Activated CD8-positive, alpha-beta T cell treated with anti-CD3 and anti-CD28 coated beads, Interleukin-2, amount 10 ng/mL, durations not matched to agents 7 days and 5 days (primary cell): ENCODE measurements at places on chromosomes 4 and X.

DNA sequence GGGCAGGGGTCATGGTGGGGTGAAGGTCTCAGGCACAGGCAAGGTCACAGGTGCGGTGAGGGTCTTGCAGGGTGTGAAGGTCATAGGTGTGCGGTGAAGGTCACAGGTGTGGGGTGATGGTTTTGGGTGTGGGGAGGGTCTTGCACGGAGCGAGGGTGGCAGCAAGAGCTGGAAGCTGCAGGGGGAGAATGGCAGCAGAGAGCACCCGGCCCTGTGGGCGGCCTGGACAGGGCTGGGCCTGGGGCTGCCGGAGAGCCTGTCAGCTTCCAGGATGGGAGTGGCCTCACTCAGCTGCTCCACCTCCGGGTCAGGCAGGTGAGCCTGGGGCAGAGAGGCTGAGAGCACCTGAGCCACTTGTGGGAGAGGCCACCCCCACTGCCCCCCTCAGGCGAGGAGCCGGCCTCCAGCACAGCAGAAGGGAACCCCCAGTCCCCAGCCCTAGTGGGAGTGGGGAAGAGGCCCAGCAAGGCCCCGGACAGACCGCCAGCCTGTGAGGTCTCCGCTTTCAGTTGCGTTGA lies 1.5 kb downstream of the MSANTD1 start:
- DNase-seq = no peak

DNA sequence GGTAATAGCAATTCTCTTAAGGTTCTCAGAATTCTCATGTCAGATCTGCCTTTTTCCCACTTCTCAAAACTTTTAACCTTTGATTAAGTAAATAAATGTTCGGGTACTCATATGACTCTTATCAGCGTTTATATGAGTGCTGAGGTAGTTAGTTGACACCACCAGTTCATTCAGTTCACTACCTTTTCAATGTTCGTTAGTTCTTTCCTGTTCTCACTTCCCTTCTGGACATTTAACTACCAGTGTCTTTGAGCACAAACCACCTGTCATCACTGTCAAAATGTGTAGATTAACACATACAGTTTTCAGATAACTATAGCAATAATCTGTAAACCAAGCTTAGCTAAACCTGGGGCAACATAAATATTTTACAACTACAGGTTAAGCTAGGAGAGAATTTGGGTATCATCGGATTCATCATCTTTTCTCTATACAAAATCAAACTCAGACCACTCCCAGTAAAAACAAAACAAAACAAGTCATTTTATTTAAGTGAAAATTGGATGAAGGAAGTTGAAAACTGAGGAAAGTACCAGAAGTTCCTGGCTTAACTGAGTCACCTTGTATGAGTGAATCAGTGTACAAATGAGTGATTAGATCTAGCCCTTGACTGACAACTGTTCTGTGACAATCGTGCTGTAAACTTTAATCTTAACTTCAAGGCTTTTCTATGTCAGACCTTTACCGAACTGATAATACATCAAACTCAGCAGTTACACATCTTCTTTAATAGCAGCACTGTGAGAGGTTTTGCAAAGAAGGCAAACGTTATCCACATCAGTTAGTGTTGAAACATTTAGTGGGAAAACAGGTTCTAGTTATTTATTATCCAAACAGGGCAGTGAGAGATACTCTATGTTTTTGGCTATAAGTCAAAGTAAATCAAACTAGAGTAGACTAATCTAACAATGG lies 41.9 kb downstream of the ARHGEF38 start:
- DNase-seq = no peak

DNA sequence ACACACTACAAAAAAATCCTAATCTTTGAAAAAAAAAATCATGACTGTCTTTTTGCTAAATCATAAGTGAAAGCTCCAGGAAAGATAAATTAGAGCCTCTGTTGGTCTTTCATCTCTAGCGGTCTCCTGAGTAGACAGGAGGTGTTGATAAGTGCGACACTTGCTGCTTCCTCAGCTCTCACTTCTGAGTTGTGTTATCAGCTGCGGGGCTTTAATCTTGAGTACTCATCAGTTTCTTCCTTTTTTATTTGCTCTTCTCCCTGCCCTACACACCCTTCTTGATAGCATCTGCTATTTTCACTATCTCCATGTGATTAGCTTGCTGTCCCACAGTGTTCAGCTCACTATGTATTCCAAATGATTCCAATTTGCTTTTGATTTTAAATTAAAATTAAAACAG lies 1449.2 kb downstream of the C4orf33 start:
- DNase-seq = no peak

- no peak for DNase-seq
These were observed 95.7 kb downstream of the COMMD8 start for GRCh38 chr4:47367761-47368160.

DNA sequence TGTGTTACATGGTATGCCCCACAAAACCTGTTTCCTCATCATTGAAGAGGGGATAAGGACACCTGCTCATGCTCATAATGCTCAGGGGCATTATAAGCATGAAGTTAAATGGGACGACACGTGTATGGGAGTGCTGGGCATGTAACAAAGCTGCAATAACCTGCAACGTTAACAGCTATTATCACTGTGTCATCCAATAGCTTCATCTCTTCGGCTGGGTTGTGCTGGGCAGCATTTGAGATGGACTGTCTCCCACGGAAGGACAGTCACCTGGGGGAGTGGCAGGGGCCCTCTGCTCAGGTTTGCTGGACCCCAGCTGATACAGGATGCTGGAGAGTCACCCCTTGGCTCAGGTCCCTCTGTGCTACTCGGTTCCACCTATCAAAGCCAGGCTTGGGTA lies 94.5 kb downstream of the NSUN7 start:
- no peak for DNase-seq

GRCh38 chr4:173528378-173529321 lies 1.4 kb downstream of the HAND2 start:
- no peak for DNase-seq

- DNase-seq = no peak
These were observed 90.4 kb upstream of the RASGEF1B start for GRCh38 chr4:81562093-81562492.

GRCh38 chr4:113844369-113844768 lies 82.8 kb upstream of the CAMK2D start:
- DNase-seq = no peak

GRCh38 chrX:111376486-111376885 lies 35.5 kb downstream of the DCX start:
- no peak for DNase-seq

DNA sequence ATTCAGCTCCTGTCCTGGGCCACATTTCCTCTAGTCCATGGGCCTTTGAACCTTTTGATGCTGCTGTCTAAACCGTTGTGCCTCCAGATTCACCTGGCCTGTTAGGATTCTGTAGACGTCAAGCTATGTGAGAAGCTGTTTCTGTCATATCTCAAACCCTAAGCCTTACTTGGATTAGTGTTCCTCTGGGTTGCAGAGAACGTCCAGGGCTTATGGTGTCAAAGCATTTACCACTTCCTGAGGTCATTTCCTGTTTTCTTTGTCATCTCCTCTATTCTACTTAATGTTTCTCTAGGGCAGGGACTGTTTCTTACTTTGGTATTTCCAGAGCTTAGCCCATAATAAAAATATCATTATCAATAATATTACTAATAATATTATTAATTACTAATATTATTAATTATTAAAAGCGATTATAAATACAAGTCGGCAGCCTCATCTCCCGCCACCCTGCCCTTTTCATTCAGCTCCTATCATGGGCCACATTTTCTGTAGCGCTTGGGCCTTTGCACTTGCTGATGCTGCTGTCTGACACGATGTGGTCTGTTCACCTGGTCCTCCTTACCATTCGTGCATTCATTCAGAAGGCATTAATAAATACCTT lies 19.1 kb downstream of the PRIMPOL start:
- DNase-seq = peak; percentile 59

DNA sequence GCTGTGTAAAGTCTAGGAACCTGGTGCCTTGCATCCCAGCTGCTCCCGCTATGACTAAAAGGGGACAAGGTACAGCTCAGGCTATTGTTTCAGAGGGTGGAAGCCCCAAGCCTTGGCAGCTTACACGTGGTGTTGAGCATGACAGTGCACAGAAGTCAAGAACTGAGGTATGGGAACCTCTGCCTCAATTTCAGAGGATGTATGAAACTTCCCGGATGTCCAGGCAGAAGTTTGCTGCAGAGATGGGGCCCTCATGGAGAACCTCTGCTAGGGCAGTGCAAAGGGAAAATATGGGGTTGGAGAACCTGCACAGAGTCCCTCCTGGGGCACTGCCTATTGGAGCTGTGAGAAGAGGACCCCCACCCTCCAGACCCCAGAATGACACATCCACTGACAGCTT lies 76.6 kb downstream of the DDX60 start:
- DNase-seq = no peak

DNA sequence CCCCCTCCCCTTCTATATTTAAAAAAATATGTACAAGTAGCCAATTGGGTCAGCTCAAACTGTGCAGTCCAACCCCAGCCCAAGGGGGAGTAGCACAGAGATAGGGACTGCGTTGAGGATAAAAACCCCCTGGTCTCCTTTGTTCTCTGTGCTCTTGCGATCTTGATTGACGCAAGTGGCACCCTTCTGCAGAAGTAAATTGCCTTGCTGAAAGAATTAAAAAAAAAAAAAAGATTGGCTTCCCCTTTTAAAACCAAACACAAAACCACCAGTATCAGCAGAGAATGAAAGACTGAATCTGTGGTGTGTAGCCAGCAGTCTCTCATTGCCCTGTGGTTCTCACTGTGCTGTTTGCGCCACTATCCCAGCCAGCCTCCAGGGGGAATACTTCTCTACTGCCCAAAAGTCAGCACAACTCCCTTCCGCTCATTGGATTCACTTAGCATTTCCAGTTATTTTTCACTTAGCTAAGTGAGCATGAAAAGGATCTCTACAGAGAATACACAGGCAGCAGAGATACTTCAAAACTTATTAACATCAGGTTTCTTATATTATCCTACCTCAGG lies 29.7 kb downstream of the MANBA start:
- no peak for DNase-seq

DNA sequence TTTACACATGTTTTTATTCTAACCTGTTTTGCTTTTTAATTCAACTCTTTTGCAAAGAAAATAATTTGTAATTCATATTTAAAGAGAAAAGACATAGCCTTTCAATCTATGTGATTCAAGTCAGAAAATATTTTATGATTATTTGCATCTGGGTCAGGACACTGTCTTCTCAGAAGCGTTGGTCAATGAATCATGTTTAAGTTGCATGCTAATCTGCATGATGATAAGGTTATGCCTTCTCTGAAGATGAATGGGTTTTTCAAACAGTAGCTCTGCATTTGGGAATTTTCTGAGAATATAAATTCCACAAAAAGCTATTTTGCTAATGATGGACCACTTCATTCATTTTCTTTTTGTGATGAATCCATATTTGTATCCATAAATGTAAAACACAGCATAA lies 282.5 kb downstream of the TMA16 start:
- no peak for DNase-seq

GRCh38 chr4:104494822-104495559 lies at the start of gene CXXC4:
Gene CXXC4 (minus strand): TSS chr4:104494894. CDS start chr4:104491802, 3,092 bp downstream.
- DNase-seq = no peak

DNA sequence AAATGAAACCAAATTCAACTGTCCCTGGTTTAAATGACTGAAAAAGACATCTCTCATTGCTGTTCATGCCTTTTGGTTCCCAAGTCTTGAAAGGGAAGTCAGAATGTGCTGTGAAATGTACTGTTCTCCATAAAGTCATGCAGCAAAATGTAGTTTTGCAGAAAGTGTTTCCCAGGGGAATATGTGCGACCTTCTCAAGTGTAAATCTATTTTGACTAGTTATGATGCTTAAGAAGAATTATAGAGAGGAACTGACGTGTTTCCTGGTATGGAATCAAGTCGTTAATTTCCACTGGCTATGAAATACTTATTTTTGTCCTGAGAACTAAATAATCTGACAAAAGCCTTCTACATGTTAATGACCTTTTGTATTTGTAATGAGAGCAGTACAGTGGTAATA lies 223.1 kb downstream of the CLCN4 start:
- DNase-seq = no peak

GRCh38 chrX:34365471-34365870 lies 233.4 kb upstream of the FAM47A start:
- DNase-seq = no peak

DNA sequence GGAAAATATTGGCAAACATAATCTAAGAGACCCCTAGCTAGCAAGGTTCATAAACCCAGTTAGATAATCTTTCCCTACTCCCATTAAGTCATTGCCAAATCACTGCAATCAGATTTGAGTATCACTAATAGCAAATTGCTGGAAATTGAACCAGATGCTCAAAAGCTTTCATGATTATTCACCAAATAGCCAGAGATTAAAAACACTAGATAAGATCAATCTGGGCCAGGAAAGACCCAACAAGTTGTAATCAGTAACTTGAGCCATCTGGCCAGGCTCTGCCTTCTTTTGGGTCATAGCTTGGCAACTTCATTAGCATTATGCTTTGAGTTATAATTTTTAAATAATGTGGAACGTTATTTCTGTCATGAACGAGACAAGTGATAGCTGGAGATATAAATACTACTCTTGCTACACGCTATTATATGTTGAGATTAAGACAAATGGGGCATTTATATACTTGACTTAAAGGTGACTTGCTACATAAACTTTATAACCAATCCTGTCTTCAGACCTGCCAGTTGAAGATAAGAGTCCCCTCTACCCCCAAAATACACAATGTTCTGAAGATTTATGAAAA lies 196.6 kb upstream of the EDNRA start:
- DNase-seq = no peak

GRCh38 chrX:18971506-18971905 lies 12.4 kb downstream of the PHKA2 start:
- no peak for DNase-seq

GRCh38 chrX:68183612-68184214 lies 249.6 kb downstream of the OPHN1 start:
- DNase-seq = no peak

- no peak for DNase-seq
These were observed 1.1 kb upstream of the SEL1L3 start for GRCh38 chr4:25863831-25864418.

DNA sequence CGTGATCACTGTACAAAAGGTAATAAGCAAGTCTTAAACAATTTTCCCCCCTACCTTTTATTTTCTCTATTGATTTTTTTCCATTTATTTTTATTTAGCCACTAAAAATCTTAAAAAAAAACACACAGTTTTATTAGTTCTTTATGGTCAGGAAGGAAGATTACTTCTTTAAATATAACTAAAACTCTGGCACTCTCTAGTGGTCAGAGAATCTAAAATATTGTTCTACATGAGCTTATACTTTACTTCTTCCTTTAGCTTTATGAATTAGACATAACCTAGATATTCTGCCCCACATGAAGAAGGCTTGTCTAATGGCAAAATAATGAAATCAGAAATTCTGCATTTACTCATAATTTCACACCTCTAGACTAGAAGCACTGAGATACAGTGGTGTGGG lies 135.2 kb downstream of the PDE5A start:
- DNase-seq = no peak

GRCh38 chr4:36863601-36864000 lies 380.9 kb upstream of the NWD2 start:
- DNase-seq = no peak
